ENCODE measurements at places on chromosomes 7 and 10.
A peak's percentile ranks its signal among the peaks of the same experiment; 100 is the strongest.

DNA sequence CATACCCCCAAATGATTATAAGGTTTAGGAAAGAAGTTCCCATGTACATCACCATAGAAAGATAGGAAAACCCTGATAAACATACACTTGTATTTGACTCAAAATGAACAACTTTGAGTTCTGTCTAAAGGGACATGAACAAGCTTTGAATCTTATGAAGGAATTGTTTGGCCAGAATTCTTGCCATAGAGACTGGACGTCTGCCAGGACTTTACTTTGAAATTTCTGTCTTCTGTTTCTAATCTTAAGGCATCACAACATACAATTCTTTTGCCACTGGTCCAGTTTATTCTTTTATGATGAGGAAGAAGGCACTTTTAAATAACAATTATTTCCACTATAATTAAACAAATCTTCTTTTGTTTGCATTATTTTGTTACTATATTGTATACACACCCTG lies 26.2 kb upstream of the CYP26C1 start:
- DNase-seq = no peak

DNA sequence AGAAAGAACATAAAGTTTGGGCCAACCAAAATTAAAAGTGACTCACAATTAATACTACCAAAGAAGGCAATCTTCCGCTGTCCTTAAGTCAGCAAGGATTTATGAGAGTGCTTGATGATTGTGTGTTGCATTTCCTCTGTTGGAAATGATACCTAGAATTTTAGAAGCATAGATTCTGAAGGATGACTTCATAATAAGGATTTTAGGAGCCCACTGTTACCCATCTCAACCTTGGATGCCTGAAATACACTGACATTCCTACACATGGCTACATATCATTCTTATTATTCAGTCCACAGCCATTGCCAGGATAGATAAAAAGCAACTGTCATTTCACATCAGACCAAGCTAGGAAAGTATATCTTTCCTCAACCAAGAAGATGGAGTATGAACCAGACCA lies 823.8 kb downstream of the LRMDA start:
- DNase-seq = no peak

GRCh38 chr10:128661404-128662197 lies 535.4 kb upstream of the MKI67 start:
- DNase-seq = no peak

DNA sequence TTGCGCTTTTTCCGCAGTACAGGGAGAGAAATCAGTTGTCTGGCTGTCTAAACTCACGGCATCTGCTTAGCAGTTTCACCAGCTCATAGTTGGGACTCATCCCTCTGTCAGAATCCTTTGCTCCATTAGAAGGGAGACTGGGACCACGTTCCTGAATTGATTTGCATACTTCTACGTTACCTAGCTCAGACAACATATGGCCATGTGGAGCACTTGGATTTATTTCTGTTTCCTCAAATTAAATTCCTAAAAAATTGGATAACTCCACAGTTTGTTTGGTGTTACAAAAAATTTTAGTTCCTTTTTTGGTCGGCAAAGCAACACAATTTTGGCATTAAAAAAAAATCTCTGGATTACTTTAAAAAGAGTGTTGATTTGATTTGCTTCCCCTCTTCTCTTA lies 614.0 kb downstream of the AUTS2 start:
- DNase-seq = no peak

DNA sequence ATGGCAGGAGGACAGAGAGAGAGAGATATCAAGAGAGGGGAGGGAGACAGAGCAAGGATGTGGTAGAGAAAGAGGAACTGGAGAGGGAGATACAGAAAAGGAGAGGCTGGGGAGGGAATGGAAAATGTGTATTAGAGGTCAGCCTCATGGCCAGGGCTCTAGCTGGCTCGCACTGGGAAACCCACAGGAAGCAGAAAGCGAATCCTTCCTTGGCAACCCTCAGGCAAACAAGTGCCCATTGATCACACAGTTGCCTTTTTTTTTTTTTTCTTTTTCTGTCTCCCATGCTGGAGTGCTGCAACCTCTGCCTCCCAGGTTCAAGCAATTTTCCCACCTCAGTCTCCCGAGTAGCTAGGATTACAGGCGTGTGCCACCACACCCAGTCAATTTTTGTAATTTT lies 391.2 kb downstream of the TYW1 start:
- DNase-seq = no peak

DNA sequence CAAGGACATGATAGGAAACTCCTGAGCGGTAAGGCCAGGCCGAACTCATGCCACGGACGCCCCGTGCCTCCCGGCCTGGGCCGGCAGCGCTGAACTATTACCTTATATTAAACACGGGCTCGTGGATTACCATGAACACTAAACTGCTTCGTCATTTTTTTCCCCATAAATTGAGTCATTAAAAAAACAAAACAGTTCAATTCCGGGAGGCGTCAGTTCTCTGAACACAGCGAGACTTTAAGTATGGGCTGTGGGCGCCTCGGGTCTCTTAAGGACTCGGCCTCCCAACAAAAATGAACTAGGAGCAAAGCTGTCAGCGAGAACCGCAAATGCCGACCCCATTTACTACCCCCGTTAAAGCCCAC lies 519 bp downstream of the PITRM1 start:
- DNase-seq = no peak

DNA sequence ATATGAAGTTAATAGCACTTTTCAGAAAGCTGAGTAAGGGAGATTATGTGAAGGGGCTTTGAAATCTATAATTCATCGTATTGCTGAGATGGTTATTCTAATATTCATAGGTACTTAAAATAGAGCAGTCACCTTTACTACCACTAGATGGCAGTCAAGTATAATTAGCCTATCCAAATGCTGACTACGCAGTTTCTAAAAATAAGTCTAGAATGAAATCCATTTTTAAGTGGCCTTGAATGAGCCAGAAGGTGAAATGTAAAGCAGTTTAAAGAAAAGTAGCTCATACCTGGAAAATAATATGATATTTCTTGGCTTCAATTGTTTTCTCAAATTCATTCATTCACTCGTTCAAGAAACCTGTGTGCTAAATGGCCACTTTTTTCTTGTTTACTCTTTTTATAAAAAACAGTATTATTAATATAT lies 1277.1 kb downstream of the GATA3 start:
- DNase-seq = peak; percentile 26

DNA sequence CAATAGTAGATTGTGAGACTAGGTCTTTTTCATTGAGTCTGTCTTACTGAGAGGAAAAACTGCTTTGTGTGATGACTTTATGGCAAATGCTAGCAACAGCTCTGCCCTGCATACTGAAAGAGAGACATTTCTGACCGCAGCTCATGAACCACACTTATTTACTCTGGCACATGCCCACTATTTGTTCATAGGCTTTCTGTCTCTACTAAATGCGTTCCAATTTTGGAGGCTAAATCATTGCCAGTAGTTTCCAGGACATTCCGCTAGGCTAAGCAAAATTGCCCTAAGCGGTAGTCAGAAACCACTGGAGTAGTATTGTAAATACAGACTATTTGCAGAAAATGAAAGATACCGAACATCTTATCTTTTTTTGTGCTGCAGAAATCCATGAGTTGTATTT lies 55.6 kb upstream of the DLX6 start:
- DNase-seq = no peak

DNA sequence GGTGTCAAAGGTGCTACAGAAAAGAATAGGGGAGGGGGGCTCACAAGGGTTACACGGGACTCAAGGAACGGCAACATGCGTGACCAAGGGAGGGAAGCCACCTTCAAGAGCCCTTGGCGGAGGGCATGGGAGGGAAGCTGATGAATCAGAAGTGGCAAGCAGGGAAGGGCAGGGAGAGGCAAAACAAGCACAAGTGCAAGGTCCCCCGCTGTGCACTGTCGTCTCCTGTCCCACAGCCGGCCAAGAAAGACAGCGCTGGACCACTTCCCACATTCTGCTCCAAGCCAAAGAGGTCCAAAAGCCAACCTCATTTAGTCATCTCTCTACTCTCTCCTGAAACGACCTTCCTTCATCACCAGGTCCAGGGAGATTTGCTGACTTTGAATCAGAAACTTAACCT lies 102.7 kb downstream of the CALN1 start:
- DNase-seq = no peak

DNA sequence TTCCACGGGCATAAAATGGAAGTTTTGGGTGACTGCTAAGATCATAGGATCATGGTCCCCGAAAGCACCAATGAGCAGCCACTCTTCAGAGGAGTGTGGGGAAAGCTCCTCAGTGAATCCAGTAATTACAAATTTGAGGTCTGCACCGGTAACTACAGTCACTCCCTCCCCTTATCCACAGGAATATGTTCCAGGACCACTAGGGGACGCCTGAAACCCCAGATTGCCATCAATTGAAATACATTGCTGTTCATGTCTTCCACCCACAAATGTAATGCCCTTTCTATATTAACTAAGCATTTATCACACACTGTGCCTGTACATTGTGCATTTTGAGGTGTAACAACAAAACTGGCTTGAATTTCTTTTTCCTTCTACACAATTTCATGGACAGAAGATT lies 447.9 kb upstream of the PFKP start:
- peak; percentile 51 for DNase-seq

DNA sequence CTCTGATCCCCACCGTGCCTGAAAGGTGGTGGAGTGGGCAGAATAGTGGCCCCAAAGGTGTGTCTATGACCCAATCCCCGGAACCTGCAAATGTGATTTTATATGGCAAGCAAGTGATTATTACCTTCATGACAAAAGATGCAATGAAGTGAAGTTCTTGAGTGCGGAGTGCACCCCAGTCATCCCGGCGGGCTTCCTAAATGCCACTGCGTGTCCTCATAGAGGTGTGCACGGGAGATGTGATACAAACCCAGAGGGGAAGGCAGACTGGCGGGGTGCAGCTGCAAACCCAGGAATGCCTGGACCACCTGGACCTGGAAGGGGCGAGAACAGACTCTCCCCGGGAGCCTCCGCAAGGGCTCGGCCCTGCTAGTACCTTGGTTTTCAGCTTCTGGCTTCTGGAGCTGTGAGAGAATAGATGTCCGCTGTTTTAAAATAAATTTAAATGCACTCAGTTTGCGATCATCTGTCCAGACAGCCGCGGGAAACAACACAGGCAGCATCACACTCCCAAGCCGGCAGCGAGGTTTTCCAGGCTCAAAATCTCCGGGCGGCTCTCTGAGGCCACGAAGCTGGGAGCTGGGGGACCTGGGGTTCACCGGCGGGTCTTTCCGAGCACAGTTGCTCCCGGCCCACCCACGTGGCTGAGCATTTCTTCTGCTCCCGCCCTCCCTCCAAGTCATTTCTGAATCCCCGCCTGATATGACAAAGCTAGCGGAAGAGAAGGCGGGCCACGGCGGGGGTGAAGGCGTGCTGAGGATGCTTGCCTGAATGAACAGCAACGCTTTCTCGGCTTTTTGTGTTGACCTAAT lies 50.4 kb upstream of the EBF3 start:
- peak; percentile 59 for DNase-seq

GRCh38 chr10:134247-135131 lies 766 bp upstream of the ZMYND11 start:
- DNase-seq = peak; percentile 89

GRCh38 chr7:9127901-9128300 lies 694.5 kb downstream of the NXPH1 start:
- DNase-seq = no peak

GRCh38 chr7:134366481-134366880 lies 49.8 kb upstream of the SLC35B4 start:
- DNase-seq = no peak

DNA sequence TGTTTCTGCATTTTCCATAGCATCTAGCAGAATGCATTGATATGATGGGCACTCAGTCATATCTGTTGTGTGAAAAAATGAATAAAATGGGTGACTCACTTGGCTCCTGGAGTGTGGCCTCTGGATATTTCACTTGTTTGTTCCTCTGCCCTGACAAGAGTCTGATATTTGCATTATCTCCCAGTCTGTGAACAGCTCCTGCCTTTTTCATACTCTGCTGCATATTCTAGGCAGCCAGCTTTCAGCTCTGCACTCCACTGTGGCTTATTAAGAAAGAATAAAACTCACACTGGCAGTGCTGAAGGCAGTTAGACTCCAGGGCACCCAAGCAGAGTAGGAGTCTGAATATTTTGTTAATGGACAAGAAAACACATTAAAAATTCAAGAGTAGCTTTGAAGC lies 623.9 kb downstream of the SORCS1 start:
- DNase-seq = peak; percentile 16
